ENCODE measurements at places on chromosomes 12 and 14. TPM values are rescaled to one million over a fixed set of nuclear protein-coding genes. Genes with fewer than 3 reads are reported as not detected.

POLE2 gene
- total RNA-seq: 4.1 TPM

RTL1 gene
- not detected for total RNA-seq

RNU6-7 gene
- not detected for total RNA-seq

TMEM63C gene
- total RNA-seq: not detected

CLEC2D gene
- total RNA-seq: 1.7 TPM

MSI1 gene
- total RNA-seq: not detected

KLRD1 gene
- 0.29 TPM for total RNA-seq

ZFYVE26 gene
- 15.3 TPM for total RNA-seq

CCDC184 gene
- 0.58 TPM for total RNA-seq

UNG gene
- 21.9 TPM for total RNA-seq

SLC17A8 gene
- not detected for total RNA-seq

TOMM20L gene
- not detected for total RNA-seq

PYGL gene
- total RNA-seq: 37.0 TPM

TMEM132D gene
- total RNA-seq: not detected

SYCP3 gene
- not detected for total RNA-seq

LRRC10 gene
- total RNA-seq: not detected

PPM1H gene
- total RNA-seq: 20.4 TPM

LIN7A gene
- 15.8 TPM for total RNA-seq

RPL10L gene
- total RNA-seq: not detected

NDUFB1 gene
- 174 TPM for total RNA-seq

PLA2G1B gene
- not detected for total RNA-seq

TAS2R30 gene
- 0.34 TPM for total RNA-seq

MAPK1IP1L gene
- 121 TPM for total RNA-seq

TAS2R43 gene
- not detected for total RNA-seq

C14orf93 gene
- total RNA-seq: 2.3 TPM

POTEG gene
- total RNA-seq: not detected

PTGDR gene
- not detected for total RNA-seq

GALNT16 gene
- 0.14 TPM for total RNA-seq

TEX52 gene
- total RNA-seq: not detected

Measured in HFFc6 (cell line).